ENCODE measurements at places on chromosomes 2 and 18.
A peak's percentile ranks its signal among the peaks of the same experiment; 100 is the strongest.

DNA sequence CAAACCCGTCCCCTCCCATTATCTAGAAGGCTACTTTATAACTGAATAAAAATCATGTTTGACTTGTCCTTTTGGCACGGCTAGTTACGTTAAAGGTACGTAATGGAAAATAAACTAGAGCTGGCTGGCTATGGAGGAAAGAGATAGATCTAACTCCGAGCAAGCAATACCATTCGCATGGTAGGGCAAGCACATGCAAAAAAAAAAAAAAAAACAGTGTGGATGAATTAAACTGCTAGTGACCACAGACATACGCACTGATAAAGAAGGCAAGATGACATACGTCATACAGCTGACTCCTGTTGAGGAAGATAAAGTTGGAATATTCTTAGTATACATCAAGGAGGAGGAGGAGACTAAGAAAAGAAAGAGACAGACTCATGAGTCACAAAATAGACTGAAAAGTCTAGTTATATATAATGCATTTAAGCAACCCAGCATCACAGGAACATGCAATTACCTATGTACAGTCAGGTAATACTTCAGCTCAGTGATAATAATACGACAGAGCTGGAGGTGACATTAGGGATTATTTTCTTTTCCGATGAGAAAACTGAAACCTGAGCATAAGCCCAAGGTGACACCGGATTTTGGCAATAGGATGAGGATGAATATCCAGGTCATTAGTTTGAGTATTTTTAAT, 37.9 kb upstream of the NARS1 start:
- no peak for DNase-seq

GRCh38 chr2:238879621-238880377, 31.9 kb downstream of the TWIST2 start:
- DNase-seq: no peak

DNA sequence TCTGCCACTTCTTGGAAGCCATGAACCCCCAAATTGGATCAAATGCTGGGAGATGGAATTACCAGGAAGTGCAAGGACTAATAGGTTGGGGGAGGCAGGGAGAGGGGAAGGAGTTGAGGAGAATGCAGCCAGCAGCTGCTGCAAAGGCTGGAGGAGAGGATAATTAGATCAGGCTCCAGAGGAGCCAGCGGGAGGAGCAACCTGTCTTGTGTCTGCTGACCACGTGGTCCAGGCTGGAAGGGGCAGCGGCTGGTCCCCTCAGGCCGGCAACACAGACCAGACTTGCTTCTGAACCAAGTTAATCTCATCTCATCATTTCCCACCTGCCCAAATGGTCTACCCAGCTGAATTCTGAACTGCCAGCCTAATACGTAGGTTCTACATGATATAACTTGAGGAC, 68.3 kb downstream of the MRO start:
- DNase-seq: no peak

GRCh38 chr2:20650877-20651730, at the start of gene HS1BP3:
TSS of gene HS1BP3 (minus strand) at chr2:20651098. CDS start at chr2:20651063, 35 bp downstream.
- peak; percentile 88 for DNase-seq

DNA sequence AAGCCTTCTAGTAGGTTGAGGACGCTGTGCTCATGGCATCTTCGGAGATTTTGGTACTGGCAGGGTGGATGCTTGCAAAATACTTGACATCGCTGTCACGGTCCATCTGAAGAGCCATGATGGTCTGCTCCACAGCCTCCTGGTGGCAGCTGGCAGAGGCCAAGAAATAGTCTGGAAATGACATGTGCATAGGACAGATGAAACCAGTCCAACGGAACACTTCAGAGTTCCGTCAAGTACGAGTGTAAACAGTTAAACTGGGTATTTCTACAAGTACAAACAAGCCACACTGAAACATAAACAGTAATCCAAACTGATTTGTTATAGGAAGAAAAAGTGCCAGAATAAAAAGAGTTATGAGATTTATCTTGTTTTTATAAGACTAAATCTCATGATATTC, 66.6 kb downstream of the PPP4R1 start:
- no peak for DNase-seq

DNA sequence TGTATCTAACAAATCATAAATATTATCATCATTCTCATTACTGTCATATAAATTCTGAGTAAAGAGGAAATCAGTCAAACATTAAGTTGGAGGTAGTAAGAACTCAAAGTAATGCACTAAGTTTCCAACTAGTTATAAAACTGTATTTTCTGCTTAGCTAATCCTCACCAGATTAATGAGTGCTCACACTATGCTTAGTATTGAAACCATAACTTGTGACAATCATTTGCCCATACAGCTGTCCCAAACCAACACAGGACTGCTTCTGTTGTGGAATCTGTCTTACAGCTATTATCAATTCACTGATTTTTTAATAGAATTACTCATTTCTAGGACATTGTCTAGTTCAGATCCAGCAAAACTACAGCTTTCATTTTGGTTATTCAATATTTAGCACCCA, 41.5 kb upstream of the TANK start:
- no peak for DNase-seq

All from coronary artery (tissue), 2 donors.